ENCODE measurements at places on chromosomes 4 and X.

DNA sequence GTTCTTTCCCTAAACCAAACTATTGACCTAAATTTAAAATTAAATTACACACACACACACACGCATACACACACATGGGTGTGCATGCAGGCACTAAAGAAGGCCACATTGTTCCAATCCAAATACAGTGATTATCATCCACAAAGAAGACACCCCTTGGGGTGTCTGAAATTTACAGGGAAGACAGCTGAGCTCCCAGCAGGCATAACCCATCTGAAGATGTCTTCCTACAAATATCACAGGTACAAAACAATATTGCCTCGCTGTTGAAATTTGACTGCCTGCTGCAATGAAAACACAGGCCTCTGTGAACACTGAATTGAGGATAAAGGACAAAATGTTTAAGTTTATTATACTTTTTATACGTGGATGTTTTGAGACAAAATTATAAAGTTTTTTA is 50.2 kb upstream of the SLC7A11 start:
- DNase-seq, result no peak

GRCh38 chrX:63765712-63766111 is 19.3 kb downstream of the ARHGEF9 start:
- no peak for DNase-seq

- DNase-seq, result no peak
These were observed 3.9 kb downstream of the FGB start for GRCh38 chr4:154566639-154567204.

- no peak for DNase-seq
These were observed 299.0 kb downstream of the KCNIP4 start for GRCh38 chr4:21649391-21650090.

GRCh38 chr4:125707397-125707796 is 392.6 kb downstream of the FAT4 start:
- DNase-seq, result no peak

DNA sequence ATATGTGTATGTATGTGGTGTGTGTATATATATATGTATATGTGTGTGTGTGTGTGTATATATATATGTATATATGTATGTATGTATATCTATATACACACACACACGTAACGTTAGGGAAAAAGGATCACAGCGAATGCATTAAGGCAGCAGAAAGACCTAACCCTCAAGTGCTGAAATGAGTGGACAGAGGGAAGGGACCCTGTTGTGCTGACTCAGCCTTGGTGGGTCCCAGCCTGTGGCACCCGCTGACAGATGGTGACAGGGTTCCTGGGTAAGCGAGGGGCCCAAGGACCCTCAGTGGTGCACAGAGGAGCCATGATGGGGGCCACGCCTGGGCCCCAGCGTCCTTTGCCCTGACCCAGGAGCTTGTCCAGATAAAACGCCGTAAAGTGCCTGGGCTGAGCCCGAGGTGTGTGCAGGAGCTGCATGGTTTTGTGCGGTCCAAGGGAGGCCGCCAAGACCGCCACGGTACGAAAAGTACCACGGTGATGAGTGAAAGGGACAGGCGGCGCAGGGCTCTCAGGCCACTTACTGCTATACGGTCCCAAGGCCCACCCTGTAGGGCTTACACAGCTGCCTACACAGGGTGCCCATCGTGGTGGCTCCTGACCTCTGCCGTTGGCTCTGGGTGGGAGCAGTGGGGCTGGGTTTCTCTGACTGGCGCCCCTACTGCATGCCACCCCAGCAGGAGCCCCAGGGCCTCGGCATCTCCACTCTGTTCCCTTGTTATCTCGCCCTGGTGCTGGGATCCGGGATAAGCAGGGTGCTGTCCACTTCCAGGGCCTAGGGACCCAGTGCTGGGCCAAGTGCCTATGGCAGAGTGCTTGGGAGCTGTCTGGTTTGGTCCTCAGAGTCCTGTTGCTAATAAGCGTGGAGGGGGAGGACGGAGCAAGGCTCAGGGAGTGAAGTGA is 10.0 kb downstream of the SH3BP2 start:
- DNase-seq, result no peak

DNA sequence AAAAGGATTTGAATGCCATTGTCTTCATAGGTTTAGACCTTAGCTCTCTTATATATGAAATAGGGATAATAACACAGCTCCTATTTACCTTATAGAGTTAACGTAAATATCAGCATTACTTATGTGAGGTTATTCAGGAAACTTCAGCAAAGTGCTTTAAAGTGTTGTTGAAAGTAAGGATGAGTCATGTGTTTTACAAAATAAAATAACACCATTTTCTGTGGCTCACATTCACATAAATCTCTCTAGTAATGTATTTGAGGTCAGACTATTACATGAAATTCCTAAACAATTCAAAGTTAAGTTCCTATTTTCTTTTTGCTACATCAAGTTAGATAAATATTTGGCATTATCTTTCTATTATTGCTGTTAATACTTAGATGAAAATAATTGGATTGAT is 2.9 kb downstream of the GNRHR start:
- DNase-seq, result no peak

- no peak for DNase-seq
These were observed 1976.7 kb upstream of the ADGRL3 start for GRCh38 chr4:59223292-59223941.

- no peak for DNase-seq
These were observed 23.6 kb downstream of the NOP14 start for GRCh38 chr4:2939383-2940243.

DNA sequence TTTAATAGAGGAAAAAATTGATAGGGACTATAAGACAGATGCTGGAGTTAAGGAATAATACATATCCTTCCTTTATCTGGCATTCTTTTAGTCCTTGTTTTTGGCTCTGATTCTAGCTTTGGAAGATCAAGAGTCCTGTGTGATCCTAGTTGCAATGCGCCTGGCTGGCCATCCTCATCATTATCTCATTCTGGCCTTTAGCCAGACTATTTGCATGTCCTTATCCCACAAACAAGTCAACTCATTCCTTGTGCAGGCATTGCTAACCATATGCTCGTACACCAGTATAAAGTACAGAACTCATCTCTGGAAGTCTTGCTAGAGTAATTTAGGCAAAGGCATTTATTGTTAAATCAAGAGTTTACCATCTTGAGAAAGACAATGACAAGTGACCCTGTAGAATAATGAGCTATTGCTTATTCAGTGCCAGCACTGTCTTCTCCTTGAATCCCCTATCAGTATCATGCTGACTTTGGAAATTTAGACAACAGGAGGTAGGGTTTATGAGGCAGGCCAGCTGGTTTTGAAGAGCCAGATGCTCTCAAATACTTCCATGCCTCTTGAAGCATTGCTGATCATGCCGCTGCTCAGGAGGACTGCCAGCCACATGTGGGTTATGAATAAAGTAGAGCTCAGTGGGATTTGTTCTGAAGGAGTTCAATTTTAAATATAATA is 1730.3 kb upstream of the TENM3 start:
- DNase-seq, result no peak

- DNase-seq, result no peak
These were observed 27.4 kb downstream of the SMARCA1 start for GRCh38 chrX:129495900-129496299.

DNA sequence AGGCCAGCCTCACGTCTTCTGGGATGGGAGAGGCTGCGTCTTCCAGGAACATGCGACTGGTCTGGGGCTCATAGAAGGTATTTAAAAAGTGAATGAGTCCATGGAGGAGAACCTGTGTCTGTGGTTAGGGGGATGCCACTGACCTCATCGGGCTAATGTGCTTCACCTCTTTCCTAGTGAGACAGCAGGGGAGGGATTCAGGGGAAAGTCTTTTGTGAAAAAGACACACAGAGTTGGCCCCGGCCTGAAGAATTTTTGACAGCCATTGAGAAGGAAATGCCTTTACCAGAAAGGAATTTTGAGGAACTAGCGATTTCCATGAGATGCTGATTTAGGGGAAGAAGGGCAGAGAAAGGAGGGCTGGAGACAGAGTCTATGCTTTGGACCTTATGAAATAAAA is 11.0 kb upstream of the C4orf50 start:
- DNase-seq, result no peak

GRCh38 chr4:82790060-82790660 is 8.4 kb downstream of the SCD5 start:
- no peak for DNase-seq

GRCh38 chr4:7938266-7938608 is 1.4 kb downstream of the AFAP1 start:
- no peak for DNase-seq

- no peak for DNase-seq
These were observed 317.4 kb downstream of the ASMT start for GRCh38 chrX:1932231-1932630.

DNA sequence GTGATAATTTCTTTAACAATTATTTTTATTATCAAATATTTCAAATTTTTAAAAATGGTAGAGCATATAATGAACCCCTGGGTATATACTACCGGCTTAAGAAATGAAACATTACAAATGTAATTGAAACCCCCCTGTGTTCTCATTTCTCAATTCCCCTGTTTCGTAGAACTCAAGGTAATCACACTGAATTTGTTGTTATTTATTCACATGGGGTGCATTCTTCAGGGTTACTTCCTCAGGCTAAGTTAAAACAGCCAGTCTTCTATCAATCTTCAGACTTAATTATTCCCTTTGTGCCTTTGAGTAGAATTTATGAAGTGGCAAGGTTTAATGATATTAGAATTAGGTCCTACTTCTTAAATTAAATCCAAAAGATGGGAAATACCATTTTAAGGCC is 128.2 kb downstream of the ANAPC10 start:
- DNase-seq, result no peak

GRCh38 chr4:128241425-128241913 is 46.1 kb downstream of the PGRMC2 start:
- DNase-seq, result no peak

- no peak for DNase-seq
These were observed 829.9 kb downstream of the FAT4 start for GRCh38 chr4:126144543-126145237.

- no peak for DNase-seq
These were observed 34.9 kb downstream of the ELF2 start for GRCh38 chr4:139142087-139142486.

DNA sequence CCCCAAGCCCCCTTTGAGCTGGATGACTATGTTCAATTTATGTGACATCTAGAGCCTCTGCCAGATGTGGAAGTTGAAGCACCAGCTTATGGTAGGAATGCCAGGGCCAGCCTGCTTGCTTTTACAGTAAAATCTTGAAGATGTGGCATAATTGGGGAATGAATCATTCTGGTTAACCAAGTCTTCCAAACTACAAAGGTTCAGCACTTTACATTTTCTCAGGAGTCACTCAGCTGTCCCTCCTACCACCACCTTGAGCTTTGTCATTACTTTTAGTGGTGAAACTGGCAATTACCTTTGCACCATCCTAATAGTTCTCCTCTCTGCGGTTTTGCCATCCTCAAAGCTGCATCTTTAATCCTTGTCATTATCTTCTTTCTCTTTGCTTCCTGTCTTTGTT is 172.2 kb downstream of the HS6ST2 start:
- no peak for DNase-seq

DNA sequence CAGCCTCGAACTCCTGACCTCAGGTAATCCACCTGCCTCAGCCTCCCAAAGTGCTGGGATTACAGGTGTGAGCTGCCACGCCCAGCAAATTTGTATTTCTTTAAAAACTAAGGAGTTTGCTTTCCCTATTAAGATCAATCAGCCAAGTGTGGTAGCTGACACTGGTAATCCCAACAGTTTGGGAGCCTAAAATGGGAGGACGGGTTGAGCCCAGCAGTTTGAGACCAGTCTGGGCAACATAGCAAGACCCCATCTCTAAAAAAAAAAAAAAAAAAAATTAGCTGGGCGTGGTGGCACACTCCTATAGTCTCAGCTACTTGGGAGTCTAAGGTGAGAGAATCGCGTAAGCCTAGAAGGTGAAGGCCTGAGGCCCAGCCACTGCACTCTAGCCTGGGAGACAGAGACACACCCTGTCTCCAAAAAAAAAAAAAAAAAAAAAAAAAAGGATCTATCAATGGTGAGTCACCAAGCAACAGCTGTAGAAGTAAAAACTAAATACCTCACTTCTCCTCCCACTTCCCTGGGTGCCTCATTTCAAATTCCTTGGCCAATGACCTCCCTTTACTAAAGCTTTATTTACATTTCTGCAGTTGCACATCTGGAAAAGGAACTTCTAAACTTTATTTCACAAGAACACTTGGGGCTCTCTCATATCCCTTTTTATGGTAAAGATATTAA is 54.5 kb downstream of the LDB2 start:
- no peak for DNase-seq

DNA sequence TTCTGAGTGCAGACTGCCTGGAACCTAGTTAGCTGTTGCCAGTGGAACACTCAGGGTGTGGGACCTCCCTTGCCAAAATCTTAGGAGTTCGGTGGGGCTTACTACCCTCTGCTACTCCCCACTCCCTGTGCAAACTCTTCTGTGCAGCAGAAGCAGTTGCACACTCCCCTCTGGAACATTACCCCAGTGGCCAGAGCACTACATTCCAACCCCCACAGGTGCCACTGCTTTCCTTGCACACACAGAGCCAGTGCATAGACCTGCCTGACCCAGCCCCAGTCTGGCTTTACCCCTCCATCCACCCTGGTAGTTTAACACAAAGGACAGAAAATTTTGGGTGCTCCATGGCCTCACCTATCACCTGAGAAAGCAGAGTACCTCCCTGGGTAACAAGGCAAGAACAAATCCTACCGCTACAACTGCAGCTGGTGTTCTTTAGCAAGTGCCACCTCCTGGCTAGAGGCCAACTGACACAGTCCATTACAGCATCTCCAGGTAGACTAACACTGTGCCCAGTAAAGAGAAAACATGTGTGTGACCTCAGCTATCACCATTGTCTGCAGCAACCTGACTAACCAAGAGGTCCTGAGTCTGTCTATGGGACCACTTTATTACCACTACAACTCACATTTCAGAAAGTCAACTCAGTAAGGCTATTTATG is 11.5 kb upstream of the RASSF6 start:
- no peak for DNase-seq

GRCh38 chr4:40972722-40973121 is 223.0 kb downstream of the NSUN7 start:
- no peak for DNase-seq

DNA sequence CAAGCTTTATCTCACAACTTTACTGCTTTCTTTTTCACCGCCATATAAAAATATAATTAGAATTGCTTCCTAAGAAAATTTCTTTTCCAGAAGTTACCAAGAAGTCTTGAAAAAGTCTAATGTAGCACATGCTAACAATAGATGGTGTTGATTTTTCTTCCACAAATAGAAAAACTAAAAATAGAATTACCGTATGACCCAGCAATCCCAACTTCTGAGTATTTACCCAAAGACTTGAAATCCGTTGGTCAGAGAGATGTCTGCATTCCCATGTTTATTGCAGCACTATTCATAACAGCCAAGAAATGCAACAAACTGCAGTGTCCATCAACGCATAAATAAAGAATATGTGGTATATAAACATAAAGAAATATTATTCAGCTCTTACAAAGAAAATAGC is 17.8 kb upstream of the EDNRA start:
- DNase-seq, result no peak

GRCh38 chr4:121980643-121981042 is 28.8 kb upstream of the TRPC3 start:
- DNase-seq, result no peak

DNA sequence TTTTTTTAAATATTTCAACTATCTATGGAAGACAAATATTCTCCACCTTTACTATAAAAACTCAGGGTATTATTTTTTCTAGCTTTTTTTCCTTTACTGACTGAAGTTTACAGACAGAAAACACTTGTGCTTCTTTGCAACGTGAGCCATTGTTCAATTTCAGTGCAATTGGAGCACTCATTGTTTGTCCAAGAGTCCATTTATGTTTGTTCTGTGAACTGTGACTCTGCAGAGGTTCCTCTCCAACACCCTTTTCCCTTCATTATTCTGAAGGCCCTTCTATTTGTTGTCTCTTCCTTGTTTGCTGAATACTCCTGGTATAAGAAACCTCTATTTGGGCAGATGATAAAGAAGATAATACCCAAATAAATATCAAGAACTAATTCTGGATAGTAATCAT is 37.4 kb downstream of the DAPP1 start:
- no peak for DNase-seq

GRCh38 chrX:114787061-114787460 is 203.2 kb downstream of the HTR2C start:
- no peak for DNase-seq

Data from activated naive CD4-positive, alpha-beta T cell treated with anti-CD3 and anti-CD28 coated beads for 36 hours (primary cell).